ENCODE measurements at places on chromosomes 6 and 20.
A peak's percentile ranks its signal among the peaks of the same experiment; 100 is the strongest.

DNA sequence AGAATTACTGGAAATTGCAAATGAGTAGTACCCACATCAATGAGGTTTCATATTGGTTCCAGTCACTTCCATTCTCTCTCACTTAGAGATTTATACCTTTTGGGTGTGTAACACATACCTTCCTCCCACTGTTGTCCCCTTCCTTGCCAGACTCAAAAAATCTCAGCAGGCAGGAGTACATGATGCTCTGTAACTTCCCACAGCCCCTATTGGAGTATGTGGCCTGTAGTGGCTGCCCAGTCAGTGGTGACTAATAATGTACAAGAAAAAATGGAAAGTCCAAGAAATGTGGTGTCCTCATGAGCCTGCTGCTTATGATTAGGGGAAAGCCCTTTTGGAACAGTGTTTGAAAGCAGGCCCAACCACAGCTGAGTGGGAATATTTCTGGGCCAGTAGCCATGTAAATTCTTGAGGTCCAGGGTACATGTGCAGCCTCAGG lies 312.0 kb downstream of the ZFAND3 start:
- peak; percentile 97 for DNase-seq

- DNase-seq: no peak
Observed at GRCh38 chr6:130615816-130616215, 211.4 kb upstream of the SMLR1 start.

GRCh38 chr6:65545920-65546319 lies 161.1 kb downstream of the EYS start:
- DNase-seq: no peak

GRCh38 chr20:31543966-31544598 lies 29.8 kb downstream of the HM13 start:
- peak; percentile 98 for DNase-seq

GRCh38 chr6:72376736-72377135 lies 245.1 kb upstream of the KCNQ5 start:
- DNase-seq: no peak

GRCh38 chr20:7269452-7269851 lies 502.0 kb downstream of the BMP2 start:
- DNase-seq: no peak

GRCh38 chr6:13866301-13866700 lies 51.9 kb upstream of the MCUR1 start:
- DNase-seq: no peak

All from fibroblast of skin of right biceps (primary cell).